Stimulated activated CD8-positive, alpha-beta memory T cell treated with anti-CD3 and anti-CD28 coated beads, Interleukin-15, amount 100 ng/mL, for 1 hour (primary cell): ENCODE measurements at places on chromosomes 4 and X.

DNA sequence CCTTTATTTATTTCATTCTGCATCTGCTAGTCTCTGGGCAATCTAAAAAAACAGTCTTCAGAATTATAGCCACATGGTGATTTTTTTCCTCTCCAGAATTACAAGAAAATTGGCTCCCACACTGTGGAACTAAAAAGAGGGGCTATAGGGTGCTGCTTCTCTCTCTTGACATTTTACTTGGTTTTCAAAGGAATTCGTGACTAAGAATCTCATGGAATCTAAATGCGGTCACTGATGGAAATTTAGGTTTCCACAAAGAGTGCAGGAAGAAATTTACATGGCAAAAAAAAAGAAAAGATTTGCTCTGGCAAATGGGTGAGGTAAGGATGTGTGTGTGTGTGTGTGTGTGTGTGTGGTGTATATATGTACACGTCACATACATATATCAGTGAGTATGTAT lies 10.2 kb downstream of the ATXN3L start:
- DNase-seq: no peak

- DNase-seq: no peak
Measured at GRCh38 chr4:48258845-48259397, 10.7 kb downstream of the TEC start.

GRCh38 chrX:11351375-11352295 lies 58.4 kb downstream of the AMELX start:
- no peak for DNase-seq

- peak; percentile 54 for DNase-seq
Measured at GRCh38 chr4:6688879-6689505, 4.7 kb upstream of the S100P start.

DNA sequence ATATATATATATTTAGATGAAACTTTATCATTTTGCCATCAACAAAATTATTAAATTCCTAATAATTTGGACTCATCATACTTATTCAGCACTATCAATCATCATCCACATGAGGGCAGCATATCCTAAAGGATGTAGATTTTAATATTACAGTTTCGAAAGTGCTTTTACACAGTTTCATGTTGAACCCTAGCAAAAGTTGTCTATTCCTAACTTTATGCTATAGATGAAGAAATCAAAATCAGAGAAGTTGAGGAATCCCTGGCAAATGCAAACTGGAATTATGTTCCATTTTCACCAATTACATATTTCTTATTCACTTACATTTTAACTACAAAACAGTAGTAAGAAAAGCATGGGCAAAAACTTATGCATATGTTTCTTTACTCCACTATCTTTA lies 36.6 kb upstream of the UGT2A1 start:
- no peak for DNase-seq

DNA sequence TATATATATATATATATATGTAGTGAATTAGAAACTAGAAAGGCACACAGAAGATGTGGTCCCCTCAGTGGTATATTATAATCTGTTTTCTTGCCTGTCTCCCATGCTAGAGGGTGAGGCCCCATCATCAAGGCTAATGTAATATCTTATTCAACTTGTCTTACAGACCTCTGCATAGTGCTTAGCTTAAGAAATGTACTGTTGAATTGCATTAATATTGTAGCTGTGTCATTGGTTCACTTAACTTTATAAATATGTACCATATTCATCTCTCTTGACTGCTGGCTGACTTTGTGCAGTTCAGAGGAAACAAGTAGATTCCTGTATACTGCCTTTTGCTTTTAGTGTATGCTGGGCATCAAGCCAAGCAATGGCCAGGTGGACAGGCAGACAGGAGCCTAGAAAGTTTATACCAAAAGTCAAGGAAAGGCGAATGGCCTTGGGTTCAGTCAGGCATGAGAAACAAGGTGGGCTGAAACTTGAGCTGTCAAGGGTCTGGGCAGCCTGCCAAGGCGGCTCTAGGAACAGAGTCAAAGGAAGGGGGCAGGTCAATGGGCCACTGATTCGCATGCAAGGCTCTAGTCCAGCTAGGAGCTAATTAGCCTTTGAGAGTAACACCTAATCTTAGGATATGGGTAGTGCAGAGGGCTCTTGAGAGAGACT lies 78.8 kb upstream of the LEF1 start:
- DNase-seq: no peak

- DNase-seq: no peak
Measured at GRCh38 chrX:23505531-23506303, 161.6 kb upstream of the PRDX4 start.

GRCh38 chr4:140300271-140300970 lies 73.0 kb upstream of the SCOC start:
- DNase-seq: no peak

DNA sequence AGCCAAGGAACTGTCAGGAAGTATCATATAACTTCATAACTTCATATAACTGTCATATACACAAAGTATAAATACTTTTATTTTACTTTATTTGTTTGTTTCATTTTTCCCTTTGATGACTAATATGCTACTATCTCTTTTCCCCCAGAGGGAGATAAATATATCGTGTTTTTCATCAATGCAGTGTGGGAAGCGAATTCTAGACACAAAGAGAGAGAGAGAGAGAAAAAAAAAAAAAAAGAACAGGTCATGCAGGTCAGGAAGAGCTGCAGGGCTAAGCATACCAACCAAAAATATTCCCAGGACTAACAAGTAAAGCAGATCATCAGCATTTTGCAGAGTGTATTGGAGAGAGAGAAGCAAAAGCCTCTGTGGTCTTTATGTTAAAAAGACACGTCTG lies 1849.2 kb downstream of the STIM2 start:
- no peak for DNase-seq

DNA sequence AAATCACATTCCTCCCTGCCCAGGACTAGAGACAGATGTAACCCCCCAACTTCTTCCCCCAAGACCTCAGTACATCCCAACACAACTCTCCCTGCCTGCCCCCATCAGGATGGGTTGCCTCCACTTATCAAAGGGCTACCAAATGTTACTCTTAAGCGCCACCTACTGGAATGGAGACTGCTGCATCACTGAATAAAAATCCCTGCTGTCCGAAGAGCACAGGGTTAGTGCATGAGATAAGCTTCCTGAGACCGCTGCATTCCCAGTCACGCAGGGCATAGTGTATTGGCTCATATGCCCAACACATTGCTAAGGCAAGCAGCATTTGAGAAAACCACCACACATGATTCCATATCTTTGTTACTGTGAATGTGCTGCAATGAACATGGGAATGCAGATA lies 544.5 kb downstream of the PPP4R3C start:
- DNase-seq: no peak

GRCh38 chr4:98293104-98293887 lies 32.1 kb downstream of the RAP1GDS1 start:
- DNase-seq: no peak

GRCh38 chrX:138929926-138930582 lies 218.5 kb upstream of the FGF13 start:
- DNase-seq: no peak

- DNase-seq: no peak
Measured at GRCh38 chrX:15319075-15319474, 3.6 kb upstream of the ASB11 start.

GRCh38 chrX:47232197-47232802 lies 509 bp upstream of the USP11 start:
- no peak for DNase-seq

GRCh38 chr4:31657859-31658570 lies 937.8 kb downstream of the PCDH7 start:
- no peak for DNase-seq

GRCh38 chrX:132615391-132616131 lies 126.7 kb upstream of the MBNL3 start:
- peak; percentile 17 for DNase-seq

GRCh38 chr4:95833711-95834194 lies 6.1 kb upstream of the PDHA2 start:
- no peak for DNase-seq

DNA sequence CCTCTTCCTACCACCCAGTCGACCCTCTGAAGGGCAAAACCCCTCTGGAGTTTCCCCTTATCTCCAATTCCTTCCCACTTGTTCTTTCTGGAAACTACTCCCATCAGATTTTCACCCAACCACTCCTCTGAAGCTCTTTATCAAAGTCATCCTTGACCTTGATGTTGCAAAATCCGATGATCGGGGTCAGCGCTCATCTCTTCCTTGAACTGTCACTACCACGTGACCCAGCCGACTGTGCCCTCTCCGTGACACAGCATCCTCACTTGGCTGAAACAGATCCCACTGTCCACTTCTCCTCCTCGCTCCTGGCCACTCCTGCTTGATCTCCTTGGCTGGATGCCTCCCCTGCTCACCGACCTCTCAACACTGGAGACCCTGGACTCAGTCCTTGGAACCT lies 1.1 kb downstream of the CFAP99 start:
- no peak for DNase-seq

DNA sequence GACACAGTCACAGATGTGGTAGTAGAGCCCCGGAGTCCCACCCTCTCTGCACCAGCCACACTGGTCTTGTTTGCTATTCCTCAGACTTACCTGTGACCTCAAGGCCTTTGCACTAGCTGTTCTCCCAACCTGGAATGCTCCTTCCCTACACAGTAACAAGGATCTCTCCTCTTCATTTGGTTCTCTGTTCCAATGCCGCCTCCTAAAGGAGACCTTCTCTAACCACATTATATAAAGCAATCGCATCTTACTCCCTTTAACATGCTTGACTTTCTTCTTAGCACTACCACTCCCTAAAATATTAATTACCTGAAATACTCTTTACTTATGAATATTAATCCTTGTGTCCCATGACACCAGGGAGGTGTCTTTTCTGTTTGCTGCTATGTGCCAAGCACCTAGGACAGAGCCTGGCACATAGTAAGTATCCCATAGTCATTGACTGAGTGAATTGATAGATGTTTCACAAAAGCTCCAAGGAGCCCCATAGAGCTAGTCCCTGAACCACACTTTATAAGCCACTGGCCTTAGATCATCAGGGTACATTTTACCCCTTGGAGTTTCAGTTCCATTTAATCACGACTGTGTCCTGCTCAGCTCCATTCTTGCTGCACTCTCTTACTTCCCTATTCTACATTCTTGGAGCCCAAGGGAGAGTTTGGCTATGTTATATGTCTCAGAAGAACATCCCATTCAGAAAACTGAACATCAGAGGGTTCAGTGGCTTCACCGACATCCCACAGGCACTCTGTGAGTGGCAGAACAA lies 312.7 kb downstream of the RAB28 start:
- no peak for DNase-seq

DNA sequence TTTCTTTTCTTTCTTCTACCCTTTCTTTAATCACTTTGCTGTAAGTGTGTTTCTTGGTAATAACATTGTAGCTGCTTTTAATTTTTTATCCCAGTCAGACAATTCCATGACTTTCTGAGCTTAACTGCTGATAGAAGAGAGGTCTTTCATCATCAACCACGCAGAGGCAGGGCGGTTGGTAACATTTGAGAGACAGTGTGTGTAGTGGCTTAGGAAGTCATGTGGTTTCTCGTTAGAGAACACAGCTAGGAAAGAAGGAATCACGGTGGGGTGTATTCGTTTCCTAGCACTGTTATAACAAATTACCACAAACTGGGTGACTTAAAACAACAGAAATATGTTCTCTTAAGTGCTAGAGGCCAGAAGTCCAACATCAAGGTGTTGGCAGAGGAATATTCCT lies 11.5 kb downstream of the PRPS2 start:
- no peak for DNase-seq

DNA sequence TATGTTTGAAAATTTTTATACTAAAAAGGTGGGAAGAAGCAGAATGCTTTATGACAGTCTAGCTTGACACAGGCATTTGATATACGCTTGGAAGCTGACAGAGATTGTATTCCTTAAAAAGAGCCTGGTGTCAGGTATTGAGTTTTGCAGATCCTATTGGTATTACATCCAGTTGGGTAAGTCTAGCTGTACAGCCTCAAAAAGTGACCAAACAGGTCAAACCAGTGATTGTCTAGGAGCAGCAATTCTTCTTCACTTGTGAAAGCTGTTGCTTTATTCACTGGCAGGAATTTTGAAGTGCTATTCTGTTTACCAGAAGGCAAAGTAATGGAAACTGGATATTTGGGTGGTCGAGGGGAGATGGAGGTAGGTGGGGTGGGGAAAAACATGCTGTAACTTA lies 77.5 kb downstream of the UCHL1 start:
- no peak for DNase-seq

DNA sequence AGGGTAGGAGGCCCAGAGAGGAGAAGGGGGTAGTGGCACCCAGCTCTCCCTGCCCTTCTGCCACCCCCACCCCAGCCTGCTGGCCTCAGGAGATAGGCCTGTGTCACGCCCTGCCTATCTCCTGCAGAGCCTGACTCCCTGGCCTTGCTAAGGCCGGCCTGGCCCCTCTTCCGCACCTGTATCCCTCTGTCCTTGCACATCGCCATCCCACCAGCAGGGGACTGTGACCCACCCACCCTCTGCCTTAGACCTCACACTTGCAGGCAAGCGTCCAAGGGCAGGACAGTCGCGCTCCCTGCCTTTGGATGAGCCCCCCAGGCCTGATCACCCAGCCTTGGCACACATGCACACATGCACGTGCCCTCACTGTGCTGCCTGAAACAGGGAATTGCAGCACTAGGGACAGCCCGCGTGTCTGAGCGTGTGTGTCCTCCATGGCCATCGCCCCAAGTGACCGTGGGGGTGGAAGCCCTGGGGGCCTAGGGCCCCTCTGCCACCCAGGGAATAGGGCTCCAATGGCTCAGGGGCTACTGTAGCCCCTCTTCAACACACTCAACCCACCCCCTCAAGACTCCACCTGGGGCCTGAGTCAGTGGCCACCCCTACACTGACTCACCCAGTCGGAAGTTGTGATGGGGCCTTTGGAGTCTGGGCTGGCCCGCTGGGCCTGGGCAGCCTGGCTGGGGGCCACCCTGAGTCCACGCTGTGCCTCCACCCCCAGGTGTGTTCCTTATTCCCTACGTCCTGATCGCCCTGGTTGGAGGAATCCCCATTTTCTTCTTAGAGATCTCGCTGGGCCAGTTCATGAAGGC lies 2.1 kb downstream of the SLC6A8 start:
- DNase-seq: no peak

DNA sequence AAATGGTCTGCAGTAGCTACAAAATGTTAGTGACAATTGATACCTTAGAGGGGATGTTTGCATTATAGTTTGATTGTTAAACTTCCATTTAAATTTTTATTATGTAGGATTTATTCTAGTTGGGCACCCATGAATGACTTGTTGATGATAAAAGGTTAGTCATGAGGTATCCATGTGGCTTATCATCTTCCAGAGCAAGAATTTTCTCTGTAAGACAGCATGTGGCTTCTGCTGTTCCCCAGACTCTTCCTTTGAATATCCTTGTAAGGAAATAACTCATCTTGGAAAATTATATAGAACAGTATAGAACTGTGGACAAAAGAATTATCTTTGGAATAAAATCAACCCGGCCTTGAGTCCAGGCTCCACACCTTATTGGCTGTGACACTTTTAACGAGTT lies 40.1 kb upstream of the KLHL8 start:
- no peak for DNase-seq

- DNase-seq: no peak
Measured at GRCh38 chr4:111500858-111501257, 644.4 kb upstream of the FAM241A start.
